CD4-positive, alpha-beta T cell treated with Interleukin-17A for 4 hours (primary cell): ENCODE measurements at places on chromosomes 3 and 15.

- no peak for DNase-seq
Measured at GRCh38 chr15:96321639-96322535, 8.6 kb upstream of the NR2F2 start.

DNA sequence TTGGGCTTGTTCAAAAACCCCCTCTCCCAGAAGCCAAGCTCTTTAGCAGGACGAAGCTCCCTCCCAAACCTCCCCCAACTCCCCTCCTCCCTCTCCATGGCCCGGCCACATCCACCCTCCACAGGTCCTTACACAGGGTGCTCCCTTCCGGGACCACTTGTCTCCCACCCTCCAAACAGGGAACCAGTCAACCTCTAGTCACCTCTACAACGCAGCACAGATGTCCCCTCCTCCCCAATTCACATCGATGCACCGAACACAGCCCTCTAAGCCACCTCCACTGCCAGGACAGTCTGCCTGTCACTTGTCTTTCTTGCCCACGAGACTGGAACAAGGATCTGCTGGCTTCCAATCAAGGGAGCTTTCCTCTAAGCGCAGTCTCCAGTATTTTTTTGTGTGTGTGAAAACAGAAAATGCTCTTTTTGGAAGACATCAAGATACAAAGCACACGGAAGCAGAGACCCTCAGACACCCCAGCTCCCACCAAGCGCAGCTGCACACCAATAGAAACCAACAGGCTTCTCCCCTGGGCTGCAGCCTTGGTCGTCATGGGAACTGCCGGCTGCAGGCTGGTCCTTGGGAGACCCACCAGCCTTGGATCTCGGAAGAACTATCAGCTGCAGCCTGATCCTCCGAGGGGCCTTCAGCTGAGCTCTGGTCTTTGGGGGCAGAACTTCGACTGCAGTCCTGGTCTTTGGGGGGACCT lies 26.5 kb downstream of the IQSEC1 start:
- DNase-seq: no peak

- no peak for DNase-seq
Measured at GRCh38 chr15:69666921-69667811, 214.5 kb downstream of the RPLP1 start.

GRCh38 chr3:189133768-189134167 lies 38.0 kb upstream of the TPRG1 start:
- no peak for DNase-seq

GRCh38 chr3:129068291-129068886 lies 7.8 kb downstream of the GP9 start:
- peak; percentile 37 for DNase-seq

DNA sequence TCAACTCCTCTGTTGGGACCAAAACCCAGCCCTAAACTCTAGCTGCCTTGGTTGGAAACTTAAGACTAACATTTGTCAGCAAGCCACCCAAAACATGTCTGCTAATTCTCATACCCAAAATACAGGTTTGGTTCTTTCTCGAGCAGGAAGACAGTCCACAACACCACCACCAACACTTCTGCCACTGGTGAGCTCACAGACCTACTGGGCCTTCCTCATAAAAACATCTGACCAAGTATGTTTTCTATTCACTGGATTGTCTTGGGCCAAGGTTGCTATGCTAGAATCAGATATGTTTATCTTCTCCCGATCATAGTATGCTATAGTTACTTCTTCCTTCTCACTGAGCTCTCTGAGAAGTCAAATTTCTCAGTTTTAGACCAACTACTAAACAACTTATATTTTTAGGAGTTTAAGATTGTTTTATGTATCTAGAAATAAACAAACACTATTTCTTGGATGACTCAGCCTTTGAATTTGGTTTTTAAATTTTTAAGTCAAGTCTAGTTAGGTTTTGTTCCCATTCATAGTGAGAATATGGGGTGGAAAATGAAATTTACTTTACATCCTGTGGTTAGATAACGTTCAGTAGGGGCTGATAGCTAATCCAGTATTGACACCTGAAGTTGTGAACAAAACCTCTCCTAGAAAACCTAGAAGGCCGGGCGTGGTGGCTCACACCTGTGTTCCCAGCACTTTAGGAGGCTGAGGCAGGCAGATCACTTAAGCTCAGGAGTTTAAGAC lies 360.5 kb downstream of the RSL24D1 start:
- no peak for DNase-seq

DNA sequence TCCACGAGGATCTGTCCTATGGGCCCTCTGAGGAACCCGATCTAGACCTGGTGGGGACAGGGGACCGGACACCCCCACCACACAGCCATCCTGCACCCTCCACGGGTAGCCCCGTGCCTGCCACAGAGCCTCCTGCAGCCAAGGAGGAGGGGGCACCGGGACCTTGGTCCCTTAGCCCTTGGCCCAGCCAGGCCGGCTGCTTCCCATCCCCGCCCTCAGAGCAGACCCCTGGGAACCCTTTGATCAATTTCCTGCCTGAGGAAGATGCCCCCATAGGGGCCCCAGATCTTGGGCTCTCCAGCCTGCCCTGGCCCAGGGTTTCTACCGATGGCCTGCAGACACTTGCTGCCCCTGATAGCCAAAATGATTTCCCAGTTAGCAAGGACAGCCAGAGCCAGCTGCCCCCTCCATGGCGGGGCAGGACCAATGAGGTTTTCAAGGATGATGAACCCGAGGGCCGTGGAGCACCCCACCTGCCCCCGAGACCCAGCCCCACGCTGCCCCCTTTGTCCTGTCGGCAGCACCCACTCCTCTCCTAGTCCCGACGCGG lies 91.5 kb downstream of the TBC1D2B start:
- no peak for DNase-seq

GRCh38 chr3:129282727-129283327 lies 4.2 kb downstream of the HMCES start:
- DNase-seq: peak; percentile 12

GRCh38 chr15:85031086-85031943 lies 49.7 kb downstream of the PDE8A start:
- no peak for DNase-seq
